ENCODE measurements at places on chromosomes 7 and 10.

- DNase-seq, result no peak
Measured at GRCh38 chr7:144497282-144497681, 93.8 kb upstream of the NOBOX start.

- no peak for DNase-seq
Measured at GRCh38 chr7:135684136-135684535, 21.8 kb downstream of the STMP1 start.

DNA sequence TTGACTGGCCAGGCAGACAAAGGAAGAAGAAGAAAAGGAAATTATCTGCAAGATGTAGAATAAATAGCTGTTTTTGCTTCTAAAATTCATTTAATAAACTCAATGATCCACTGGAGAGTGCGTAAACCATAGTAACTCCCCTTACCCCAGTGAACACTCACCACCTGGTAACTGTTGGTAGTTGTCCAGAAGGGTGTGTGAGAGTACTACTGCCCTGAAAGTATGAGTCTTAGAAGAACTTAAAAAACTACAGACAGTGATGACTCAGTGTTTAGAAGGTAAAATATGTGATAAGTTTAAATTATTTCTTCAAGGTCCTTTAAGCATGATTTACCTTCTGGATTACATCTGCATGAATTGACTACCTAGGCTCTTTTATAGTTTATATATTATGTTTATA lies 53.0 kb upstream of the SEMA3A start:
- no peak for DNase-seq

DNA sequence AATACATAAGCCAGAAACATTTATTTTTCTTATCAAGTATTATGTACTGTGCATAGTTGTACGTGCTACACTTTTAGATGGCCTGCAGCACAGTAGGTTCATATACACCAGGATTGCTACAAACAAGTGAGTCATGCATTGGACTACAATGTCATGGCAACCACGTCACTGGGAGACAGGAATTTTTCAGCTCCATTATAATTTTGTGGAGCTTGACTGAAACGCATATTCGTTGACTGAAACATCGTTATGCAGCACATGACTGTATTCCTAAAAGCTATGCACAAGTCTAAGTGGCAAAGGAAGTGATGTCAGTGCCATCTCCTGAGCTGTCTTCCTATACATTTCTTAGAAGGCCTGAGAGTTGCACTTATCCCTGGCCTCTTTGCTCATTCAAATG lies 871.8 kb downstream of the IPMK start:
- no peak for DNase-seq

GRCh38 chr7:45203936-45204445 lies 46.4 kb downstream of the RAMP3 start:
- no peak for DNase-seq

DNA sequence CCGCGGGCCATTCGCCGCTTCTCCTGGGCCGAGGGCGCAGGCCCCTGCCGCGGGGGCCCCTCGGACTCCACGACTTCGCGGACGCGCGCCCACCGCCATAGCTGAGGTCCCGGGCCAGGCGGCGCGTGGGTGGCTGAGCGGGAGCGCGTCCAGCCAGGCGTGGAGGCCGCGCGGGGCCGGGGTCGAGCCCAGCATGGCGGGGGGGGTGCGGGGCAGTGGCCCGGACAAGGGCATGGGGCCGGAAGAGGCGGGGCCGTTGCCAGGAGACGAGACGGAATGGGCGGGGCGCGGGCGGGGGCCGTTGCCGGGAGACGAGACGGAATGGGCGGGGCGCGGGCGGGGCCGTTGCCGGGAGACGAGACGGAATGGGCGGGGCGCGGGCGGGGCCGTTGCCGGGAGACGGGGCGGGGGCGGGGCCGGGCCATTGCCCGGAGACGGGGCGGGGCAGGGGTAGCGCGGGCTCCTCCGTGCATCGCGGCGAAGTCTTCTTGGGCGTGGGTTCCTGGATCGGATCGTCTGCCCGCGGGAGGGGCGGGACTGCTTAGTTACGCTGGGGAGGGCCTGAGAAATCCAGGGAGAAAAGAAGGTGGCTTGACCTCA lies 14.8 kb downstream of the ADAM8 start:
- DNase-seq, result peak; percentile 80

GRCh38 chr10:43855667-43856210 lies 207.1 kb upstream of the ZNF32 start:
- no peak for DNase-seq

DNA sequence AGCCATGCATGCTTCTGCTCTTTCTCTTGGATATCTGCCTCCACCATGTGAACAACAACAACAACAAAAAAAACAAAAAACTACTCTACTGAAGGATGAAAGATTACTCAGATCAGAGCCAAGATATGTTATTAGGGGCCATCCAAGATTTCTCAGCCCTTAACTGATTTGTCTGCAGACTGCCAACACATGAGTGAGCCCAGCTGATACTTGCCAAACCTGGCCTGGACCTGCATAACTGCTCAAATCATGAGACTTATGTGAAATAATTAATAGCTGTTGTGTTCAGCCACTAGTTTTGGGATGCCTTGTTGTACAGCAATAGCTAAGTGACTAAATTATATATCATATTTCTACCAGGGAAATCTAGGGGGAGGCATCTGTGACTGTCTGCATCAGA lies 334.5 kb upstream of the SORCS1 start:
- no peak for DNase-seq

- DNase-seq, result no peak
Measured at GRCh38 chr7:45599851-45600706, 25.9 kb downstream of the ADCY1 start.

- no peak for DNase-seq
Measured at GRCh38 chr7:80618096-80618495, 20.3 kb upstream of the CD36 start.

DNA sequence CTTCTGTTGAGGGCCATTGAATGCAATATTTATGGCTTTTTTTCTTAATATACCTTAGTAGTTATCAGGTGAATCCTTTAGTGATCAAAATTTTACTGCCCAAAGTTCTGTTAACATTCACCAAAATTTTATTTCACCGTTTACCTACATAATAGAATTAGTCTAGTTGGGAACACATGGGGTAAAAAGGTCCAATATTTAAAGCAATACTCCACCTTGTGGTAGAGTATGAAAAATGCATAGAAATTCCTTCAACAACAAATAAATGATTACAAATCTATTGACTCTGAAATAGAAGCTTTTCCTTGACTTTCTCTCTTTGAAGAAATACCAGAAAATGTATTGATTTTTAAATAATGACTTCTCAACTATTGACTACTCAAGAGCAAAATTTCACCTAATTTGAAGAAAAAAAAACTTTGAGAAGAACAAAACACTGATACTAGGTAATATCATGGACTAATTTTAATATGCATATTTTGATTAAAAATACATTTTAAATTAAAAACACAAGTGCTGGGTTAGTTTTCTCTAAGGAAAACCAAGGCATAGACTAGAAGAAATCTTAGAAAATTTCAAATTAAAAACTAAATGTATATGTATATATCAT lies 43.3 kb downstream of the POLR1F start:
- DNase-seq, result no peak

DNA sequence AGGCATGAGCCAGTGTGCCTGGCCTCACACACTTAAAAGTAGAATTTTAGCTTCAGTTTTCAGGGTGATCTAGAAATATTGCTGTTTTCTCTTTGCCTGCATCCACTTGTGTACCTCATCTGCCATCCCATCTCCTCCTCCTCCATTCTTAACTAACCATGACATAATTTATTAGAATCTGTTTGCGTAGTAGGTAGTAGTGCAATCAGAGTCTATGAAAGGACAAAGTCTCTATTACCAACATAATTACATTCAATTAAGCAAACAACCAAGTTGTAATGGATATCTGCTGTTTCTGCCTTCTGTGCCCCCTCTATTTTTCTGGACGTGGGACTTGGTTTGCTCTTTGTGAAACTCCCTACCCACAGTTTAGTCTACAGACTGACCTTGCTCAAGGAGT lies 72.9 kb downstream of the CDK14 start:
- no peak for DNase-seq

- DNase-seq, result no peak
Measured at GRCh38 chr10:6600224-6600987, 20.3 kb upstream of the PRKCQ start.

- no peak for DNase-seq
Measured at GRCh38 chr7:83355143-83355542, 192.5 kb upstream of the PCLO start.

- no peak for DNase-seq
Measured at GRCh38 chr10:106941297-106942034, 223.0 kb downstream of the SORCS1 start.

DNA sequence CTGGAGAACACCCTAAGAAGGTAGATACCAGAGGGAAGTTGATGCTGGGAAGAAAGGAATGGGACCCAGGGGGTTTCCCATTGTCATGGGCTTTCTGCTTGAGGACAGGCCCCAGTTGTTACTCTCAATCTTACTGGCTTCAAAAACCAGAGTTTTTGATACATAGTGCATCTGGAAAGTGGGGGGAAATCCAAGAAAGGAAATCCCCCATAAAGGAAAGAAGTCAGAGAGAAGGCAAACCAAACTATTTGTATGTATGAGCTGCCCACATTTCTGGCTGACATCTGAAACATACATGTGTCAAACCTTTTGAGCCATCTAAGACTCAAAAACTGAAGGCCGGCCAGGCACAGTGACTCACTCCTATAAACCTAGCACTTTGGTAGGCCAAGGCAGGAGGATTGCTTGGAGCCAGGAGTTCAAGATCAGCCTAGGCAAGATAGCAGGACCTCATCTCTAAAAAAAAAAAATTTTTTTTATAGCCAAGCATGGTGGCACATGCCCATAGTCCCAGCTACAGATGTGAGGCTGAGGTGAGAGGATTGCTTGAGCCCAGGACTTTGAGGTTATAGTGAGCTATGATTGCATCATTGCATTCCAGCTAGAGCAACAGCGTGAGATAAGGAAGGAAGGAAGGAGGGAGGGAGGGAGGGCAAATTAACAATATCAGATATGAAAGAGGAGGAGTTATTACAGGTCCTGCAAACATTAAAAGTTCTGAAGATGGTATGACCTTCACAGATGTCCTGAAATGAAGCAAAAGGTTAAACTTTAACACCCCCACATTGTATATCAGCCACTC lies 6.7 kb upstream of the COA1 start:
- DNase-seq, result no peak

GRCh38 chr7:2070151-2070763 lies 162.5 kb downstream of the MAD1L1 start:
- no peak for DNase-seq

DNA sequence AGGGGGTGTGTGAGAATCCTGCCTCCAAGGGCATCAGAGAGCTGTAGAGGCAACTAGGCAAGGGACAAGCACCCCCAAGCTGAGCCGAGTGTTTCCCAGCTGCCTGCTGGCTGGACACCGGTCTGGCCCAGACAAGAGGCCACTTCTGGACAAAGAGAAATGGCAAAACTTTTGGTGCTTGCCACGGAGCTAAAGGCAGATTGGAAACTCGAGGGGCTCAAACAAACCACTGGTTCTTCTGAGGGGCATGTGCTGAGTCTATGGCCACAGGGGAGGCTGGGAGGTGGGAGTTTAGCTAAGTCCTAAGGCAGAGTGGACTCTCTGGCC lies 66.5 kb upstream of the INPP5A start:
- no peak for DNase-seq

DNA sequence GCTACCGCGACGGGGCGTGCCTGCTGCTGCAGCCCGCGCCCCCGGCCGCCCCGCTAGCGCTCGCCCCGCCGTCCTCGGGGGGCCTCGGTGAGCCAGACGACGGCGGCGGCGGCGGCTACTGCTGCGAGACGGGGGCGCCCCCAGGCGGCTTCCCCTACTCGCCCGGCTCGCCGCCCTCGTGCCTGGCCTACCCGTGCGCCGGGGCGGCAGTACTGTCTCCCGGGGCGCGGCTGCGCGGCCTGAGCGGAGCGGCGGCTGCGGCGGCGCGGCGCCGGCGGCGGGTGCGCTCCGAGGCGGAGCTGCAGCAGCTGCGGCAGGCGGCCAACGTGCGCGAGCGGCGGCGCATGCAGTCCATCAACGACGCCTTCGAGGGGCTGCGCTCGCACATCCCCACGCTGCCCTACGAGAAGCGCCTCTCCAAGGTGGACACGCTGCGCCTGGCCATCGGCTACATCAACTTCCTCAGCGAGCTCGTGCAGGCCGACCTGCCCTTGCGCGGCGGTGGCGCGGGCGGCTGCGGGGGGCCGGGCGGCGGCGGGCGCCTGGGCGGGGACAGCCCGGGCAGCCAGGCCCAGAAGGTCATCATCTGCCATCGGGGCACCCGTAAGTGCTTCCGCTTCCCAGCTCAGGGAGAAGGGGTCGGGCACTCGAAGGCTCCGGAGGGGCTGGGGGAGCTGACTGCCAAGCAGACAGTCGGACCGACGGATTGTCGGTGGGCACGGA lies 761 bp downstream of the PTF1A start:
- DNase-seq, result no peak

DNA sequence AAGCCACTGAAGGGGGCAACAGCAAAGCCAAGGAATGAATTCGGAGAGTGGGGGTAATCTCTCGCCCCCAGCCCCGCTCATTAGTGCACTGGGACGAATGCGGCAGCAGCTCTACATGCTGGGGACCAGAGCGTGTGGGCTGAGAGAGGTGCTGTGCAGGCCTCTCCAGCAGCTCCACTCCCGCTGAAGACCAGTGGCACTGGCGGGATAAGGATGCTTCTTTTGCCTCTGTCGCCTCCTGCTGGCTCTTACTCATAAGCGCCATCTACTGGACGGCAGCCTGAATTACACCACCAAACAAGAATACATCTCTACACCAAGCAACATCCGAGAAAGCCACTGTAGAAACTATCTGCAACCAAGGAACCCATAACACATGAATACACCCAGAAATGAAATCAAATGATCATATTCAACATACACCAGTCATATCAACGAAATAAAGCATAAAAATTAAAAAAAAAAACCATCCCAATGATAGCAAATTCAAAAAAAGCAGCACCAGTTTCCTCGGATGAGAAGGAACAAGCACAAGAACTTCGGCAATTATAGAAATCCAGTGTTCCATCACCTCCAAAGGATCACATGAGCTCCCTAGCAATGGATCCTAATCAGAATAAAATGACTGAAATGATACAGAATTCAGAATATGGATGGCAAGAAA lies 79.0 kb upstream of the TMEM168 start:
- no peak for DNase-seq

DNA sequence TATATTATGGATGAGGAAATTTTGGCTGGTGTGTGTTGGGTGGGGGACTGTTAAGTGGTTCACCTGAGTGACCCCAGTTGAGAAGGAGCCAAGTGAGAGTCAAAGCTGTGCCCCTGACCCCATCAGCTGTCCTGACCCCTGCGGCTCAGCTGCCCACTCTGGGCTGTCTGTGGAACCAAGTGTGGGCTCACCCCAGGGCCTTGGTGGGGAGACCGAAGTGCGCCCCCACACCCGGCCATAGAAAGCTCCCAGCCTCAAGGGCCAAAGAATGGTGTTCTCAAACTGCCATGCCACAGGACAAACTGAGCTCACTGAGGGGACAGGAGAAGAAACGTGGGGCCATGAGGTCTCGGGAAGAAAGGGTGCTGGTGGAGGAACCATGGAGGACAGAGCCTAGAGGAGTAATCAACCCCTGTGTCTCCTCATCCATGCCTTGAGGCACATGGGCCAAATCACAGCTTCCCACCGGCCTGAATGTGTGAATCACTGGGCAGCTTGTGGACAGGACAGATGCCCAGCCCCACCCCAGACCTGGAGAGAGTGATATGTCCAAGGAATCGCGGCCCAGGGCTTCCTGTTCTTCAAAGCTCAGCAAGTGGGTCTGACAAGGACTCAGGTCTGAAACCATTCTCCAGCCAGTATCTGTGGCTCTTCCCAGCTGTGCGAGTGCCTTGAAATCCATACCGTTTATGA lies 86.2 kb upstream of the CACUL1 start:
- no peak for DNase-seq
